Activated naive CD4-positive, alpha-beta T cell (primary cell): ENCODE measurements at places on chromosomes 1 and 21.

DNA sequence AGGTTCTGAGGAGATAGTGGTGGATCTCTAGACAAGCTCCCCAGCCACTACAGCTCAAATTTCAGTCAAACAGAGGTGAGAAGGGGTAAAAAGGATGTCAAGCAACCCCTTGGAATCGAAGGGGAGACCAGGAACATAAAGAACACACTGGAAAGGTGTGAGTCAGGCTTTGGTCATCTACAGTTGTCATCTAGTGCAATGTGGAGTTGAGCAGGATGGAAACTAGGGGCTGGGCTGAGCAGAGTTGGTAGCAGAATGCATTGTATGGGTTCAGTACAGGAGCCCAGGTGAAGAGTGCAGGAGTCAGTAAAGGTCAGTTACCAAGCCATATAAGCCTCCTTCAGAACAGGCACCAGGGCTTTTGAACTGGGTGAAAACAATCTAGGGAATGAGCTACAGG is 52.7 kb upstream of the VAV3 start:
- no peak for DNase-seq

- no peak for DNase-seq
Measured at GRCh38 chr1:221174330-221174993, 295.2 kb downstream of the HLX start.

DNA sequence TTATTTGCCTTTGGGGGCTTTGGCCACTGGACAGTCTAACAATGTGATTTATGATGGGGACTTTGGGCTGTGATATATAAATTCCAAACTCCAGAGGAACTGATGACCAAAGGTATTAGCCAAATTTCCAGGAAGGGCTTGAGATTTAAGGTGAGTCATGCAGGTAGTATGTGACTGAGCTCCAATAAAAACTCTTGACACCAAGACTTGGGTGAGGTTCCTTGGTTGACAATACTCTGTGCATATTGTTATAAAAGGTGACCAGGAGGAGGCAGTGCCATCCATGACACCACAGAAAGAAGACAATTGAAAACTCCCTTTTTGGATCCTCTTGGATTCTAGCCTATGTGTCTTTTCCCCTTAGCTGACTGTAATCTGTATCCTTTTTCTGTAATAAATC is 392.7 kb upstream of the LRRC7 start:
- no peak for DNase-seq

DNA sequence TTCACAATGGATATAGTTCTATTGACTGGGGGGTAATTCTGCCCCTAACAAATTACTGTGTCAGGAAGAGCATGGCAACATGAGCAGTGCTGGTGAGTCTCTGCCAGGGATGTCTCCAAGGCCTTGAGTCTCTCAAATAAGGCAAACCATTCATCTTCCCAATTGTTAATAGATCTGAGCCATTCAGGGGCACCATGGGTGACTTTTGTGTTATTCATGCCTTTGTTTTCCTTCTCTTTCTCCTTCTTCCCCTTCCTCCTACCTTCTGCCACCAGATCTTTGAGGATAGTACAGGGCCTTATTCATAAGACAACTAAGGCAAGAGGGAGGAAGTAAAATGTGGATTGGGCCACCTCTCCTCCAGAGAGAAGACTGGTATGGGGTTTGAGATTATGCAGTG is at the start of gene RGSL1:
TSS of gene RGSL1 (plus strand) at position 60 of the 400 bp plus-strand sequence. CDS start at position 80, 20 bp downstream.
- no peak for DNase-seq

GRCh38 chr1:236706183-236706582 is 19.9 kb downstream of the ACTN2 start:
- no peak for DNase-seq

DNA sequence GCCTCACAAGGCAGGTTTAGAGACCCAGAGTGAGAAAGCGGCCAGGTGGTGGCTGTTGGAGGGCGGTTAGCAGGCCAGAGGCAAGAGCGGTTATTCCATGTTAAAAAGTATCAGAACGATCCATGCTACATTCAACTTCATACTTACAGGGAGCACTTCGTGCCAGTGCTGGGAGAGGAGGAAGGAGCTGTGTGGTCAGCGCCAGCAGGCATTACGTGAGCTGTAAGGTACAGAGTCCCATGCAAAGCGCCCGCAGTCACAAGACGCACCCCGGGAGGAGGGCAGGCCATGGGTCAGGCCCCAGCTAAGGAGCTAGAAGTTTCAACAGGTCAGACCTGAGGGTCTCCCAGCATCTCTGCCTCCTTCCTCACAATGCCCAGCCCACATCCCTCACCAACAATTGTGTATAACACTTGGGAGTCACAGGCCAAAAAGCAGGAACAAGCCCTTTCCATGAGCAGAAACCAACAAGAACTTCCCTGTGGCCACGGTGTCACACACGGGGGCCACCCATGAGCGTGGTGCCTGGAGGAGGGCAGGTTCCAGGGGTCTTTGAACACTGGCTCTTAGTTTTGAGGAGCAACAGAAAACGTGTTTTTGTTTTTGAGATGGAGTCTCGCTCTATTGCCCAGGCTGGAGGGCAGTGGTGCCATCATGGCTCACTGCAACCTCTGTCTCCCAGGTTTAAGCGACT is 21.8 kb upstream of the GPR153 start:
- DNase-seq: no peak

GRCh38 chr21:27476696-27477095 is 509.8 kb upstream of the ADAMTS5 start:
- DNase-seq: no peak

GRCh38 chr1:241485145-241485544 is 34.4 kb downstream of the FH start:
- no peak for DNase-seq

GRCh38 chr1:80427881-80428280 is 1372.9 kb upstream of the ADGRL2 start:
- DNase-seq: no peak

DNA sequence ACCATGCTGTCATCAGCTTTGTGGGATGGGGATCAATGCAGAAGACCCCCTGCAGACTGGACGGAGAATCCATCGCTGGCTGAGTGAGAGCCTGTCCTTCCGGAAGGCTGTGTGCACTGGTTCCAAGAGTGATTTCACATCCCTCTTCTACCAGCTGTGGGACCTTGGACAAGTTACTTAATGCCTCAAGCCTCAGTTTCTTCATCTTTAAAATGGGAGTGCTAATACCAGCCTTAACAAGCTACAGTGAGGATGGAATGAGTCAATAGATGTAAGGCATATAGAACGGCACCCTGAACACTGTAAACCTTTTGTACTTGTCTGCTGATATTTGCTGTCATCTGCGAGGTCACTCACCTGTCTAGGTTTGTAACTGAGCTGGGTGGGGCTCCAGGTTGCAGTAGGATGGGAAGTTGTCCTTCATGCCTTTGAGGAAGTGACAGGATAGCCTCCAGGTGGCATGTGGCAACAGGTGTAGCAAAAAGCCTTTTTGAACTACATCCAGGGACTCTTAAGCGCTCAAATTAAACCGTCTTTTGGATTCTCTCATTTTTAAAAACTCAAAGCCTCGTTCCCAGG is 27.5 kb downstream of the TMEM51 start:
- no peak for DNase-seq

DNA sequence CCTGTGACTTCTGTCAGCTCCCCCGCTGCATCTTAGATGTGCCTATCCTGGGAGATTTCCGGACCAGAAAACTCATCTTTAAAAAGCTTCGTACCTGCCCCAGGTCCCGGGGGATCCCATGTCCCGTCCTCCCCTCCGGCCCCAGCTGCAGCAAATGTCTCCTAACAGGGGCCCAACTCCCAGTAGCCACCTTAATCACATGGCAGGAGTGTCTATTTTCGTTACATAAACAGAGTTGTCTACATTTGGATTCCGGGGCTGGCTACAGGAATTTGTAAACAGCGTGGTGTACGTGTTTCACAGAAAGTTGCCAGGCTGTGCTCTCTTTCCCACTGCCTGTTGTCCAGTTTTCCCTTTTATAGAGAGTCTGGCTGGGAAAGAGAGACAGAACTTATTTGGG is 17.9 kb upstream of the KCNE2 start:
- no peak for DNase-seq

GRCh38 chr21:45740088-45740440 is 96.5 kb downstream of the PCBP3 start:
- DNase-seq: no peak

GRCh38 chr21:14358775-14359174 is 24.2 kb downstream of the HSPA13 start:
- no peak for DNase-seq

DNA sequence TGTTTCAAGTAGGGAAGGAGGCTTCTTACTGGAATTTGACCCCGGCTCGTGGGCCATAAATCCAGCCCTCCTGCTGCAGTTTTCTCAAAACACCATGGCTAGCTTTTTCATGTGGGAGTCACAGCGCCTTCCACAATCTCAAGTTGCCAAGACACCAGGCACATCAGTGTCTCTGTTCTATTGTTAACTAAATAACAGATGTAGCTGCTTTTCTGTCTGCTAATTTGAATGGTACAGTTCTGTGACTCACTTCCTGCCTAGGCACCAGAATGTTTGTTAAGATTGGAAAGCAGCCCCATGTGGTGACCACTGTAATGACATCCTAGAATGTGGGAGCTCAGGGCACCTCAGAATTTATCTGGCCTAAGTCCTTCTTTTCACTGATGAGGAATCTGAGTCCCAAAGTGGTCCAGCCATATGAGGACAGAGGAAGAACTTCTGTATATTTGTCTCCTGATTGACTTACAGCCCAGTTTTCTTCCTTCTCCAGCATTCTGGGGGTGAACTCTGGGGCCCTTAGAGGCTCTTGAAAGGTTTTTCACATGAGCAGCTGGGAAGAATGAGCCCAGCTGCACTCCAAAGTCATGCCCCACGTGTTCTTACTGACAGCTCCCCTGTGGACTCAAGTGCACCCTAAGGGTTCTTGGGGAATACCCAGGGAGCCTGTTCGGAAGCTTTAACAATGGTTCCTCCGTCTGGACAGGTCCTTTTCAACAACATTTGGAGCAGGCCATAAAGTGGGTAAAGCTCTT is 27.5 kb downstream of the TRIM45 start:
- DNase-seq: no peak

- DNase-seq: no peak
Measured at GRCh38 chr1:147210987-147211386, 14.2 kb downstream of the FMO5 start.
